Dermis blood vessel endothelial cell (primary cell): ENCODE measurements at places on chromosomes 12 and 14. TPM values are rescaled to one million over a fixed set of nuclear protein-coding genes. Genes with fewer than 3 reads are reported as not detected.
A peak's percentile ranks its signal among the peaks of the same experiment; 100 is the strongest.

Gene STYK1
- total RNA-seq = 4.6 and 7.9 TPM in 2 replicates

Gene COX8C
- total RNA-seq = 0.23 TPM in 1 of 2 replicates, not detected in the other

Gene OTUB2
- total RNA-seq = 0.68 and 0.84 TPM in 2 replicates

Gene TROAP
- 4.3 and 14.6 TPM in 2 replicates for total RNA-seq

Gene AQP2
- not detected in 2 replicates for total RNA-seq

Gene SDSL
- 2.4 and 3.3 TPM in 2 replicates for total RNA-seq

Gene CPNE6
- total RNA-seq = not detected in 2 replicates

Gene HOXC12
- total RNA-seq = not detected in 2 replicates

Gene KRT5
- 0.42 and 2.7 TPM in 2 replicates for total RNA-seq

Gene A2M
- 14.0 and 180 TPM in 2 replicates for total RNA-seq

Gene POTEG
- total RNA-seq = not detected in 2 replicates

Gene BDKRB1
- total RNA-seq = not detected in 2 replicates

Gene KLRF2
- not detected in 2 replicates for total RNA-seq

DNA sequence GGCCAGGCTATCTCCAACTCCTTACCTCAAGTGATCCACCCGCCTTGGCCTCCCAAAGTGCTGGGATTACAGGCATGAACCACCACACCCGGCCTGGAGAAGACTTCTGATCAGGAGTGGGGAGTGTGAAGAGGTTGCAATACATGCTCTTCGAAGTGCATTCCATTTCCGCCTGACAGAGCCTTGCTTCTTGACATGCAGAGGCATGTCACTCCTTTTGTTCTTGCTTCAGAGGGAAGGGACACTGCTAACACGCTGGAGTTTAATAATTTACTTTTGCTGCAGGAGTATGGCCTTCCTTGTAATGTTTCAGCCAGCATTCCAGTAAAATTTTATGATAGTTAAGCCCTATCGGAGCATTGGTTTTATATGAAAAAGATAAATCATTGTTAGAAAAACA is 74.9 kb downstream of the SLC25A47 start:
- DNase-seq = no peak

- DNase-seq = no peak
Observed at GRCh38 chr14:100321473-100322137, 1.5 kb upstream of the SLC25A47 start.

DNA sequence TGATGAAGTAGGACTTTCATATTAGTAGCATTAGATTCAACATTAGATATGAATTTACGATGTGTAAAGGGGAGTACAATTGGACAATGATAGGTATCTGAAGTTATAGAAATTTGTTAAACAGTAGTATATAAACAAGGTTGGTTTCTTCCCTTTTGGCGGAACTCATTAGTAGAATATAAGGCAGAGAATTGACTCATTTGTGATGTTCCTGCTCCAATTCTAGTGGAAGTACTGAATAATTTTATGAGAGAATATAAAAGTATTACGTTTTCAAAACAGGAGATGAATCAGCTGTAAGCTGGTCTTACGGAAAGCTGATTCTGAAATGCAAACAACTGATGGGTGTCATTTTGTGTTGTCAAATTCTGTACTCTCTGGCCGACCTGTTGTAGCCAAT is 13.4 kb downstream of the ZC3H14 start:
- DNase-seq = no peak

- no peak for DNase-seq
Observed at GRCh38 chr12:116126610-116127009, 150.9 kb downstream of the MED13L start.

DNA sequence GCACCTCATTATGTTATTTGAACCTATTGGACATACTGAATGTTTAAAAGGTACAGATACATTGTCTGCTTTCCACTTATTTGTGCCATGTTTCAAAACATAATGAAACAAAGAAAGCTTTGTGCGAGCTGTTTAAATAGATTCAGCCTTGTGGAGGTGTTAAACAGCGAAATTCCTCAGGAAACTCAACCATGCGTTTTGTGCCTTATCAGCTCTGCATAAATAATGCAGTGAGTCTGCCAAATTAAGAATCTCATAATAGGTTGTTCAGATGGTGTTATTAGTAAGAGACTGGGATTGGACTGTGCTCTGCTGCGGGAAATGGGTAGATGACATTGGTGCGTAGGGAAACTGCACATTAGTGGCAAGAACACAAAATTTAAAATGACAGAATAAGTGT is 163.7 kb upstream of the CLEC14A start:
- peak; percentile 32 for DNase-seq

DNA sequence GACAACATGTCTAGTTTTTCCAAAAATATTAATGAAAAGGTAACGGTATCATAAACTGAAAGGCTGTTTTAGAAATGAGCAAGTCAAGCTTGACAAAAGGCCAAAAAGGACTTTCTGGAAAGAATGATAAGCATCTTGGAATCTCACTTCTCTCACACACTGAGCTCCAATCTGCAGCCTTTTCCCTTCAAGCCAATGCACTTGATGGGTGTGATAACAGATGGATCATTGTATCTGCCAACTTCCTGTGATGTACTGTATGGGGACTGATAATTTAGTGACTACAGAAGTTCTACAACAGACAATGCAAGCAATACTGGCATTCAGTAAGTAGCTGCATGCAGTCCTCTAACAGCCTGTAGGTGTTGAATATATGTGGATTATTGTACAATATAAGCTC is 147.1 kb downstream of the MED13L start:
- DNase-seq = peak; percentile 54

DNA sequence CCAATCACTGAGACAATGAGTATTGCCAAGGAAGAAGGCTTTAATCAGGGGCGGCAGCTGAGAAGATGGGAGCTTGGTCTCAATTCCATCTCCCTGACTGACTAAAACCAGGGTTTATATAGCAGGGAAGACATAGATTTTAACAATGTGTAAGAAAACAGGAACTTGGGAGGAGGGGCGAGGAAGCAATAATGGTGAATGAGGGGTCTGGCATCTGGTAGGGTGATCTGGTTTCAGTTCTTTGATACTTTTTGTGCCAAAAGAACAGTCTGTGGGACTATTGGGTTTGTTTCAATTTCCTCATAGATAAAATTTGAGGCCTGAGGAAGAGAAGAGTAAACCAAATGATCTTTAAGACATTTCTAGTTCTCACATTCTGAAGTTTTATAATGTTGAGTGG is 49.2 kb downstream of the FUT8 start:
- DNase-seq = peak; percentile 5

DNA sequence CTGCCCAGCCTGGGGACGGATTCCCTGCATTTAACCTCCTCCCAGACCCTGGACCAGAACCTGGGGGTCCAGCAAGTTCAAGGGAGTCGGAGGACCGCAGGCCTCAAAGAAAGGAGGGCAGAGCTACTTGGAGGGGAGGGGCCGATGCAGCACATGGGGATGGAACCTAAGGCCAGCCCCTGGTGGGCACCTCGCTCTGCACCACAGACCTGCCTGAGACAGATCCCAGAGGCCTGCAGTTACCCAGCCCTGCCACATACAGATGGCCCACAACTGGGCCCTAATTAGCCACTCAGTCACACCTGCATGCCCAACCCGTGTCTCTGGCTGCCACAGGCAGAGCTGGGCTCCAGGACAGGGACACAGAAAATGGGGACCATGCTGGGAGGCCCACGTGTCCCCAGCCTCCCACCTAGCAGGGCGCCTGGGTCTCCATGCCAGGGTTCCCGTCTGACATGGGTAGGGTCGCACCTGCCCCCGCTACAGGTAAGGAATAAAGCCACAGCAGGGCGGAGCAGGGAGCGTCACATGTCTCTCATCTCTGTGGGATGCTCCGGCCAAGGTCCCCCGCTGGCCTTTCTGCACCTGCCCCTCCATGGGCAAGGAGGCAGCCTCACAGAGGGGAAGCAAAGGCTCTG is 16.7 kb downstream of the AKT1 start:
- DNase-seq = no peak

GRCh38 chr12:66605293-66605692 is 73.6 kb downstream of the GRIP1 start:
- DNase-seq = no peak

GRCh38 chr14:101075801-101076413 is 172.4 kb upstream of the RTL1 start:
- DNase-seq = no peak

- no peak for DNase-seq
Observed at GRCh38 chr12:104583301-104583700, 126.6 kb downstream of the CHST11 start.

- DNase-seq = peak; percentile 97
Observed at GRCh38 chr12:95623554-95624170, 72.4 kb upstream of the USP44 start.

DNA sequence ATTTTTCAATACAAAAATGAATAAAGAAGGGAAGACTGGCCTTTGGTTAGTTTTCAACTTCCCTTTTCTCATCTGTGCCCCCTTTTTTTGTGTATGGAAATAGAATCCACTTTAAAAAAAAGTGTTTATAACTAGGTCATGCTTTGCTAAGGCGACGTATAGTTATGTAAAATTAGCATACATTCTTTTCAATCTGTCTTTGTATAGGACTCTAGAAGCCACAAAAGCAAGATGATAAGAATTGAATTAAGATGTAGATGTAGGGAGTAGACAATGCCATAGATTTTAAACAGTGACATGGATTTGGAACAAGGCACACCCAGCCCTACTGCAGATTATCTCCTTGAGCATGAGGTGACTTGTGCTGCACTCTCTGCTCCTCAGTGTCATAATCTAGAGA is 354.3 kb downstream of the TMTC2 start:
- DNase-seq = no peak

- DNase-seq = no peak
Observed at GRCh38 chr14:102195446-102195845, 55.7 kb downstream of the WDR20 start.

DNA sequence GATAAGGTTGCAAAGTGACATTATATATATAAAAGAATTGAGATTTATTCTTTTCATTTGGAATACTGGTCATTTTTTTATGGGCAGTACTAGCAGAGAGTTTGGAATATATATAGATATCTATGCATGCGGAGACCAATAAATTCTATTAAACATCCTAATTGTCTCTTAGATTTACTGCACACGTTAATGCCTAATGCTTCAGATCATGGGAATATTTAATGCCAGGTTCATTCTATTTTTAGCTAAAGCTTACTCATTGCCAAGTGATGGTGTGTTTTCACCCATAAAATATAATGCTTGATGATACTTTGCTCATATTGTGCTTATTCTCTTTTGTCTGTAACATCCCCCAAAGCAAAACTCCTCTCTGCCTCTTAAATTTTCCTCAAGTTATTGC is 264.4 kb downstream of the TMEM117 start:
- no peak for DNase-seq

DNA sequence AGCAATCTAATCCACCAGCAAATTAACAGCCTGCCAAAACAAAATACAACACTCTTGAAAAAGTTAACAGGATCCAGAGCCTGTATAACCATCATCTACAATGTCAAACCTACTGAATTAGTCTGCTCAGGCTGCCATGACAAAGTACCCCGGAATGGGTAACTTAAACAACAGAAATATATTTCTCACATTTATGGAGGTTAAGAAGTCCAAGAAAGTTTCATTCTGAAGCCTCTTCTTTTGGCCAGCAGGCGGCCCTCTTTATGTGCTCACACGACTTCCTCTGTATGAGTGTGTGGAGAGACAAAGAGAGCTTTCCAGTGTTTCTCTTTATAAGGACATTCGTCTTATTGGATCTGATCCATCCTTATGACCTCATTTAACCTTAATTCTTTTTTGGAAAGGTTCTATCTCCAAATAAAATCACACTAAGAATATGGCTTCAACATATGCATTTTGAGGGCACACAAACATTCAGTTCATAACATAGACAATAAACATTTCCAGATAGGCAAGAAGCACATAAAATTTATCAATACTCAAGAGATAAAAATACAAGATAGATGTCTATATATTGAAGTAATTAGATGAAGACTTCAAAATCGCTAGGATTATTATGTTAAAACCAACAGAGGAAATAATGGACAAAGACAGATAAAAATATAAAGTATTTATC is 5.9 kb upstream of the RERG start:
- DNase-seq = peak; percentile 70

DNA sequence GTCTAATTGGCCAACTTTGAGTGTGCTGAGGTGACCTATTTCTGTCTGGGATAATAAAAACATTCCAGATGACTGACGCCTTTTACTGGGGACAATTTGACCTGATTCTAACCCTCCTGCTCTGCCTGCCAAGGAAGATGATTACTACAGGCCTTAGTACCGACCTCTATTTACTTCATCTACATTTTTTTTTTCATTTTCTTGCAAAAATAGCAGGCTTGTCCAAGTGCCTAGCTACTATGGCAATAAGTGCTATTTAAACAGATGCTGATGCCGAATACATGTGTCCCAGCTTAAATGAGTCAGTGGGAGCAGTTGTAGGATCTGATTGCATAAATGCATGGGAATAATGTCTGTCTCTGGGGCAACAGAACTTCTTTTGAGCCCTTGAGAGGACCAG is 254.3 kb downstream of the RGS6 start:
- no peak for DNase-seq

DNA sequence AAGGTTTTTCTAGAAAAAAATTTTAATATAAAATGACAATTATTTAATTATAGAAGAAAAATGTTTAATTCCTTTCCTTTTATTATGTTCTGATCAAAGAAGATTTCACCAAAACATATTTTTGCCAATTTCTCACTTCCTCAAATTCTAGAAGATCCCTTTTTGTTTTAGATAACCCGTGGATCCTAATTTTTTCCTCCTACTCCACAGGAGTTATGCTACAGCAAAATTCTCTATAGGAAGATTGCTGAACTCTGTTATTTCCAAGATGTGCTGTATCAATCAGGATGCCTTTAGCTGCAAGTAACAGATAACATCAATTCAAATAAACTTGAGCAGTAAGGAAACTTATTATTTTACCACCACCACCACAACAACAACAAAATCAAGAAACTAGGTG is 3.8 kb upstream of the SNX6 start:
- DNase-seq = no peak

DNA sequence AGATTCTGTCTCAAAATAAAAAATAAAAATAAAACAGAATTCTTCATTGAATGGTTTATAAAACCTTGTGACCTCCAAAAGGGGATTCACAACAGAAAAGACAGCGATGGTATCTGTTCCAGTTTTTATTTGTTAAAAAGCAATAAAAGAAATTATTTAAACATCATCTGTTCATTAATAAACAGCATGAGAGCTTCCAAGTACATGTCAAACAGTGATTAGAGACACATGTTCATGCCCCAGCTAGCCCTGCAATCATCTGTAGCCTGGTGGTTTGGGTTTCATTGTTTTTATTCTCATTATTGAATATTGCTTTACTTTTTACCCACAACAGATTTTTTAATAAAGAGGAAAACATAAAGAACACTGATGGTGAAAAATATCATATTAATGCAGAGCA is 173.3 kb downstream of the ANO2 start:
- no peak for DNase-seq

- DNase-seq = no peak
Observed at GRCh38 chr12:79997096-79997791, 62.3 kb upstream of the PPP1R12A start.

GRCh38 chr14:104293851-104294627 is 155.7 kb downstream of the KIF26A start:
- DNase-seq = peak; percentile 32

DNA sequence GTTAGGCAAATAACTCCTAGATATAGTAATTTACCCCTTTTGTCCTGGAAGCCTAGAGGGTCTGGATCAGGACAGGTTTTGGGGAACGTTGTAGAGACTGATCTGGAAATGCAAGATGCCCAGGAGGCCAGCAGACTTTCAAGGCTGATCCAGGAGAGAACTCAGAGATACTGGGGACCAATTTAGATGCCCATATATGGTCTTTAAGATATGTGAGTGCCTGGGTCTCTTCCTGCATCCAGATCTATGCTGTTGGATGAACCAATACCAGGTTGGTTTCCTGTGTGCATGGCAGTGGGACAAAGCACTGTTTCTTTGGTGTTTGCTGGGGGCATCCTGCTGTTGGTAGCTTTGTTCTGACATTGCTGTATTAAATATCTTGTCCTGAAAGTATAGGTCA is 5.4 kb downstream of the ERG28 start:
- DNase-seq = no peak
